Germinal center (tissue), 1 donor: ENCODE measurements at places on chromosomes 16 and 17.

DNA sequence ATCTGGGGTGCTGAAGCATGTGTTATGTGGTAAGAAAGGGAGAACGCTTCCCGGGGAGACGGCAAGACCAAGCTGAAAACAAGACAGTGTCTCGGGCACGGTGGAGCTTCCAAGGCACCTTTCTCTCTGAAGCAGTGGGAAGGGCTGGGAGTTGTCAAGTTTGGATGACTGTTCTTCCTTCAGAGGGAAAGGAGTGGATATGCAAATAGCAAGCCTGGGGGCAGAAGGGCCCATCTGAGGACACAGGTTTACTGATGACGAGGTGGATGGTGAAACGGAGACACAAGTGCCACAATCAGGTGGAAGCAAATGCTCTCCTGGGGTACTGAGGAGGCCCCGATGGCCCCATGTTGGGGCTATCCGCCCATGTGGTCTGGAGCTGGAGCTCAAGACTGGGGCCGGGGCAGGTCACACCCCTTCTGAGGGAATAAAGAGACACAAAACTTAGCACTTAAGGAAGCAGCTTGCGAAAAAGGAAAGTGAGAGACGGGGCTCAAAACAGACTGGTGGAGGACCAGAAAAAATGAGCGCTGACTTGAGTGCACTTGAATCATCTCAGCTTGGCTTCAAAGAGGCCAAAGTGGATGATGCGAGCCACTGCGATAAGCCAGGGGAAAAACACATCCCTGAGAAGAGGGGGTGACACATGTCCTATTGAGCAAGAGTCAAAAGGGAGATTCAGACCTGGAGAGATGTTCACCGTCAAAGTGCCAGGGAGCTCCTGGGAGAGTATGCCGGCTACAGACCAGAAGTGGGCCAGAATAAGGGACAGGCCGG lies 34.8 kb upstream of the MTSS2 start:
- DNase-seq: no peak

GRCh38 chr17:40447148-40447644 lies 3.9 kb downstream of the IGFBP4 start:
- DNase-seq: no peak

DNA sequence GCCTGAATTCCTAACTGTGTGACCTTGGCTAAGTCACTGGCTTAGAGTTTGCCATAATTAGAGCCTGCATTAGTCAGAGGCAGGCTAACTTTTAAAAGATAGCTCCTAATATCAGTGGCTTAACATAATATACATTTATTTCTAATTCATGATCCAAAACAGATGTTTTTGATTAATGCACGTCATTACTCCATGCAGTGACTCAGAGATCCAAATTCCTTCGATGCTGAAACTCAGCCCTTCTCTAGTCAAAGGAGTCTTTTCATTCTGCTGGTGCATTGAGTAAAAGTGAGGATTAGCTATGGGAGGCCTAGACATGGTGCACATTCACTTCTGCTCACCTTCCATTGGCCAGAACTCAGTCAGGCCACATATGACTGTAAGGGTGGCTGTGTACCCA lies 49.8 kb downstream of the IRX3 start:
- DNase-seq: no peak

DNA sequence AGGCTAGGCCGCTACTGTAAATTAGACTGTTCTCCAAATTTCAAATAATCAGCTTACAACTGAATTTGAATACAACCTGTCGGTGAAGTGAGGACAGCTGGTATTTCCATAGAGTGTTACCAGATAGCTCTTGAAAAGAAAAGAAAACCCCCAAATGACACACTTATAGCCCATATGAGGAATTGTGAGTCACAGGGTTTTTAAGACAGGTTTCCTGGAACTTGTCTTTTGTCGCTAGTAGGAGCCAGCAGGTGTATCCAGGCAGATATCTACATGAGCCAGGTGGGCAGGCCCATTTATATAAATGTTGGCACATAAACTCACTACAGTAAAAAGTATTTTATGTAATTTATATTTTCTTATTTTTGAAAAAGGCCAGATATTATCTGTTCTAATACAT lies 24.0 kb downstream of the TNRC6A start:
- no peak for DNase-seq

GRCh38 chr17:4127555-4127954 lies 15.3 kb downstream of the ZZEF1 start:
- no peak for DNase-seq

DNA sequence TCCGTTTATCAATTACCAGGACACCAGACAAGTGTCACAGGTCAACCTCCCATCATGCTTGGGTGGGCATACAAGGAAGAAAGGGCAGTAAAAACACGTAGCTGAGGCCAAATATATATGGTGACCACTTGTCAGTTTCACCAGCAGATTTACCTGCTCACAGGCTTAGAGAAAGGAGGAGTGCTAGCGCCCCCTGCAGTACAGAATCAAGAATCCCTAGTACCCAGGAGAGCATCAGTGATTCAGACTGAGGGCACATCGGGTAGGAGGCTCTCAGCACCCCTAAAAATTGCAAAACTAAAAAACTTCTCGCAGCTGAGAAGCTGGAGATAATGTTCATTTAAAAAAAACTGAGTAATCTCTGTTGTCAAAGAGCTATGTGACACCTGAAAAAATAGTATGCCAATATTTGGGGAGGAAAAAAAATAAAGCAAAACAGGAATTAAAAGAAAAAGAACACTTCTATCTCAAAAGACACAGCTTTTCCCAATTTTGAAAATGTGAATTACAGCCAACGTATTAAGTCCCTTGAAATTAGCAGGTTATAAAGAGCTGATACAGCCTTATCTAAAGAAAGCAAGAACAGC lies 21.2 kb upstream of the MON1B start:
- DNase-seq: peak; percentile 60

- DNase-seq: no peak
Measured at GRCh38 chr17:40348562-40349476, 15.7 kb downstream of the GJD3 start.

- no peak for DNase-seq
Measured at GRCh38 chr16:83552228-83552627, 255.6 kb upstream of the HSBP1 start.

- no peak for DNase-seq
Measured at GRCh38 chr16:27236635-27237218, 31.8 kb downstream of the NSMCE1 start.

DNA sequence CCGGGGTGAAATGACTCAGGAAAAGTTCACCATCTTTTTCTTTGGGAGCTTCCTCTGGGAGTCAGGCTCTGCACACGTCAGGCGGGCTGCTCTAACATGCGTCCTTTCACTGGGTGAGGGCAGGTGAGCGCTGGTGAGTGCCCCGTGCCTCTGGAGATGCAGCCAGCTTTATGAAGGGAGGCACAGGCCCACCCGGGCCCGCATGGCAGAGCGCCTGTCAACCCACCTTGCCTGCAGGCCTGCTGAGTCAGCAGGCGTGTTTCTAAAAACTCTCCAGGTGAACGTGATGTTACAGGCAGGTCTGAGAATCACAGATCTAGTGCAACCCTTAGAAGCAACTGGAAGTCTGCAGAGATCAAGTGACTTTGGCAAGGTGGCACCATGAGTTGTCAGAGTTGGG lies 18.4 kb downstream of the MAP1LC3B start:
- no peak for DNase-seq

DNA sequence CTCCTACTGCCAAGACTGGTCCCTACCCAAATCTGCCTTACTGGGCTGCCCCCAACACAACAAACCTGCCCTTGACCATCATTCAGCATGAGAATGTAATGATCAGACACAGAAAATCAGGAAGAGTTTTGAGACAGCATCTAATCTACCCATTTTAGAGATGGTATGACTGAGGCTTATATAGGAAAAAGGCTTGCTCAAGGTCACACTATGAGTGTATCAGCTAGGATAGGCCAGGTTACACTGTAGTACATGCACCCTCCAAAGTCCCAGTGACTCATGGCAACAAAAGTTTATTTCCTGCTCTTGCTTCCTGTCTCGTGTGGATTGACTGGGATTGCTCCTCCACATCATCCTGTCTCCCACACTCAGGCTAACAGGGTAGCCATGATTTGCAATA lies 27.9 kb downstream of the NLRC5 start:
- no peak for DNase-seq

DNA sequence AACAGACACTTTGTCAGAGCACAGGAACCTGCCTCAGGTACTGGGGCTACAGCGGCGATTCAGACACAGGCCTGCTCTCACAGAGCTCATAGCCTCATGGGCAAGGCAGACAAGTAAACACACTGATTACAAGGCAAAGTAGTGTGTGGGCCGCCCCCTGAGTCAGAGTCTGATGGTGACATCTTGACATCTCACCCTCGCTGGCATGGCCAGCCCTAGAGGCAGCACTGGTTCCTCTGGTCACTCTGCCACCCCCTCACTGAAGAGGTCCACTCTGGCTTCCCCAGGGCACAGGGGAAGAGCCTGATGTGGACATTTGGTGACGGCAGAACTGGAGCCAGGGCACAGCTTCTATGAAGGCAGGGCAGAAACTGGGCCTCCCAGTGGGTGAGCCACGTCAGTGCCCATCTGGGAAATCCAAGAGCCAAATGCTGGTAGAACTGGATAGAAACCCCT lies 32.9 kb upstream of the TOB1 start:
- DNase-seq: no peak

GRCh38 chr17:5978496-5978895 lies 91.7 kb upstream of the WSCD1 start:
- DNase-seq: no peak

GRCh38 chr17:8073627-8074484 lies 13.7 kb downstream of the ALOX12B start:
- DNase-seq: peak; percentile 86

DNA sequence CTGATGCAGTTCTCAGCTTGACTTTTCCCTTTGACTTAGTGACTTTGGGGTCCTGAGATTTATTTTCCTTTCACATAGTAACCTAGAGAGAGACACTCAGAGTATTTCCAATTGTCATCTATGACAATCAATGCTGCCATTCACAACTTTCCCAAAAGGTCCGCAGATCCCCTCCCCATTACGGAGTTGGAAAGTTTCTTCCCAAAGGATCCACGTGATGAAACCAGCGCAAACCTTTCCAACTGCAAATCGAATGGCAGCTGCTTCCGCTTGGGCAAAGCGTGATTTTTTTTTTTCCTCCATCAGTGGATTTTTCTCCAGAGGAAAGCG lies 538 bp upstream of the FCSK start:
- no peak for DNase-seq

DNA sequence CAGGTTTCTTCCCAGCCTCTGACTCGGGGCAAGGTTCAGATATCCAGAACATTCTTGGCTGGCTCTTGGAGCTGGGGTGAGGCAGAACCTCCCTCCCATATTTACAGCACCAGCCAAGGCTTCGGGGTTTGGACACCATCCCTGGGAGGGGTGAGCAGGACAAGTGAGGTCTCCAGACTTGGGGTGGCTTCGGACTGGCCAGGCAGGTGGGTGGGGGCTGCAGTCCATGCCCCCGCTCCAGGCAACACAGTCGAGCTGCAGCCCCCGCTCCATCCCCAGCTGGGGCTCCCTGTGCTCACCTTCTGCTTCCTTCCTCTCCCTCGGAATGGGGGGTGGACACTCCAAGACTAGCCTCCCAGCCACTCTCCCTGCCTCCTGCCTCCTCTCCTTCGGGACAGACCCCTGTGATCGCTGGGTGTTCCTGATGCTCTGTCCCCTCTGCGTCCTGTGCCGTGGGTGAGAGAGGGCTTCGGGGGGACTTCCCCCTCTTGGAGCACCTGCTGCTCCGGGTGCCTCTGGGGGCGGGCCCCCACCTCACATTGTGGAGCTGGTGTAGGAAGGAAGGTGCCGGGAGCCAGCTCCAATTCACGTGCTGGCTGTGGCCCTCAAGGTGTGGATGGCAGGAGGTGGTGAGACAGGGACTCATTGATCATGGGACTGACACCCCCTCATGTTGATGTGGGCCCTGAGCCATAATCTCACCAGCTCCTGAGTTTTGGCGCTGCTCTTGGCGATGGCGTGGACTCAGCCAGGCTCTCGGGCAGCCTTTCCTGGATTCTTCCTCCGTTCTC lies 189.2 kb downstream of the SEC14L1 start:
- no peak for DNase-seq

GRCh38 chr16:12917653-12918052 lies 16.3 kb downstream of the SHISA9 start:
- no peak for DNase-seq

DNA sequence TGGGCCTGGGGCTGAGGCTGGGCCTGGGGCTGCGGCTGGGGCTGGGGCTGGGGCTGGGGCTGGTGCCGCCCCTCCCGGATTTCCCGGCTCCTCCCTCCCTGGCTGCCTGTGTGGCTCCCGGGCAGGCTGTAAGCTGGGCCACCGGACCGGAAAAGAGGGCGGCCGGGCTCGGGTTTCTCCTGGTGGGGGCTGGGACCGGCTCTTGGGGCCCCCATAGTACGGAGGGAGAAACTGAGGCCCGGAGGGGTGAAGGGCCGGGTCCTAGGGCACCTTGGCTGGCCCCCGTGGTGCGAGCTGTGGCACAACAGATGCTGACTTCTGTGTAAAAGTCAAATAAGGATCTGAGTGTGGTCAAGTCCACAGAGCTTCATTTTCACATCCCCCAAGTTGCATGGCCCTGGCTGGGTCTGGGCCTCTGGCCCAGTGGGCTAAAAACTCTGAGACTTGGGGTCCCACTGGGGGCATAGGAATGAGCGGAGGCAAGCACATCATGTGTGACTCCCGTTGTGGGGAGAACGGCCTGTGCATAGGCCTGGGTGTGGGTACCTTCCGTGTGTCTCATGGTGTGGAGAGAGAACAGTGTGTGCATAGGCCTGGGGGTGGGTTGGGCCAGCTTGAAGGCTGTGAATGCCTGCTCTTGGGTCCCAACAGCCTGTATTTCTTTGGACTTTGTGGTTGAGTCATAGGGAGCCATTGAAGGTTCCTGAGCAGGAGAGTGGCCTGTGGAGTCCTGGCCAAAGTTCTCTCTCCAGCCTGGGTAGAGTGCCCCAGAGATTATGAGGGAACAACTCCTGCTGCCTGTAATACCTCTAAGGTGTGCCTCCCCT lies 123.9 kb upstream of the CIBAR2 start:
- DNase-seq: no peak

- no peak for DNase-seq
Measured at GRCh38 chr16:57115514-57116182, 23.3 kb downstream of the CPNE2 start.

DNA sequence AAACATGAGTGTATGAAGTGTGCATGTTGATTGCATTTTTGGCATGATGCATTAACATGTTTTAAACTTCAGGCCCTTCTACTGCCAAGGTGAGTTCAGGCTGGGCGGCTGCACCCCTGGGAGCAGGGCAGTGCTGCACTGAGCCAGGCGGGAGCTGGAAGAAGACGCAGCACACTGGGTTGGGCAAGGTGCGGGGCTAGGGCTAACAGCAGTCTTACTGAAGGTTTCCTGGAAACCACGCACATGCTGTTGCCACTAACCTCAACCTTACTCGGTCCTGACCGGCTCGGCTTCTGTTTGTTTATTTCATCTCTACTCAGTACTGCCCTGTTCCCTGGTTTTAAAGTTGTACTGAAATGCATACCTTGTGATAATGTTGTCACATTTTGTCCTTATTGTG lies 61.0 kb downstream of the MAP2K4 start:
- no peak for DNase-seq

GRCh38 chr17:63290784-63291183 lies 155.3 kb downstream of the CYB561 start:
- no peak for DNase-seq

DNA sequence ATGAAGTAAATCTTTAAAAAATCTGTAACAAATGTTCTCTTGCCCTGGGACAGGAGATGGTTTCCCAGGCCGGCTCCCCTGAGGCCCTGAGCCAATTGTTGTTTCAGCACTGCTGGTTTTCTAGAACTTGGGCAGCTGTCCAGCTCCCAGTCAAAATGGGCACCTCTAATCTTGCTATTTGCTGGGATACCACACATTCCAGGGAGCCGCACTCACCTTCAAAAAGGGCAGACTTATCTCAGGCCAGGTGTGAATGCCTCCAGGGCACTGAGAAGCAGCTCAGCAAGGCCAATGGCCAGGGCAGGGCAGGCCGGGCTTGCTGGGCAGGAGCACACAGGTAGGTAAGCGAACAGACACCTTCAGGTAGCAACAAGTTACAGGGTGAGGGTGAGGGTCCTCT lies 24.4 kb downstream of the TRIM16 start:
- DNase-seq: no peak
